NCI-H1417 (cell line): ENCODE measurements at places on chromosomes 2 and 18.

DNA sequence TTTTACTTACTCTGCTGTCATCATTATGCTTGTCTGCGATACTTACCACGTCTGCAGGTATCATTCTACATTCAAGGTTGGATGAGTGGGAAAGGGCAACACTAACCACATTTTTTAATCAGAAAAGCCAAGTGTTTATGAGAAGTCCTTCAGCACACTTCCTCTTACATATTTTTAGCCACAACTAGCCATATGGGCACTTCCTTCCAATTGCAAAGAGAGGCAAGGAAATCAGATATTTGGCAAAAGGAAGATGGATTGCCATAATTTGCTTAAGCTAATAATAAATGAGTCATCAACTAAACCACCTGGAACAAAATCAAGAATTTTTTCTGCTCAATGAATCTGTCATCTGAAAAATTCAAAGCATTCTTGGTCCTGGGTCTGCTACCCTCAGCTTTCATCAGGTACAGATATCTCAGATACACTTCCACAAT is 16.7 kb upstream of the MRO start:
- DNase-seq: peak; percentile 67

- no peak for DNase-seq
Measured at GRCh38 chr2:132429941-132430573, 13.5 kb downstream of the GPR39 start.

GRCh38 chr2:186484062-186484735 is 1.9 kb upstream of the ZC3H15 start:
- no peak for DNase-seq

DNA sequence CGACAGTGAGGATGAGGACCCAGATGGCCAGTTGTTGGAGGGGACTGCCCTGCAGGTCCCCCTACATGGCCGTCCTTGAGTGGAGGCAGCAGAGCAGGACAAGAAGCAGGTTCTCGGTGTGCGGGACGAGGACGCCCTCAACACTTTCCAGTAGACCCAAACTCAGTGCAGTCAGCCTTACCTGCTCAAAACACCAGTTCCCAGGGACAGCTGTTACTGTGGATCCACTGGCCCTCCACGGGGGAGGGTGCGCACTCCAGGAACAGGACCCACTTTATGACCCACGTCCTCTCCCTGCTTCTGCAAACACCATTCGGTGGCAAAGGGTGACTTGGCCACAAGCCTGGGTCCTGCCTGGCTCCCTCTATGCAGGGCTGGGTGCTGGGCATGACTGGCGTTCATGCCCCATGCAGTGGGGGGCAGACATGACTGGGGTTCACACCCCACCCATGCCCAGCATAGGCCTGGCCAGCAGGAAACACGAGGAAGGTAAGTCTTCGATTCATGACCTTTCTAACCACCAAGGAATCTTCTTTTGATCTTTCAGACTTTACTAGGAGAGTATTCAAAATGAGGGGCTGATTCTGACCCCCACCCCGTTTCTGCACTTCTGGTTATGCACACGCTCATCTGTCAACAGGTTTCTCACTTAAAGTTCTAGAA is 233.7 kb downstream of the HDAC4 start:
- DNase-seq: no peak

- no peak for DNase-seq
Measured at GRCh38 chr18:21858544-21858943, 118.0 kb downstream of the MIB1 start.

DNA sequence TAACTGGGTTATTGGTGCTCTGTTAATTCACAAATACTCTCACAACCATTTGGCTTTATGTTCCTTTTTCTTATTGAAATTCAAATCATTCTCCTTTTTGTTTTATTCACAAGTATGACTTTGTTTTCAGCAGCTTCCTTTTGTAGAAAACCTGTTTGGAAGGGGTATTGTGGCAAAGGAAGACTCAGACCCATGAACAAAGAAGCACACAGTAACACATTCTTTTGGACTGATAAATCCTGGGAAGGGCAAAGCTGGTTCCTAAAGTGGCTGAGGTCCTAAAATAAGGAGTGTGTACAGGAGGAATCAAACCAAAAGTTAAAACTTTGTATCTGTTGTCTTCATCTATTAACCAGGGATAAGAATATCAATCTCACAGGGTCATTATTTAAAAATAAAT is 374.7 kb upstream of the FIGN start:
- no peak for DNase-seq

DNA sequence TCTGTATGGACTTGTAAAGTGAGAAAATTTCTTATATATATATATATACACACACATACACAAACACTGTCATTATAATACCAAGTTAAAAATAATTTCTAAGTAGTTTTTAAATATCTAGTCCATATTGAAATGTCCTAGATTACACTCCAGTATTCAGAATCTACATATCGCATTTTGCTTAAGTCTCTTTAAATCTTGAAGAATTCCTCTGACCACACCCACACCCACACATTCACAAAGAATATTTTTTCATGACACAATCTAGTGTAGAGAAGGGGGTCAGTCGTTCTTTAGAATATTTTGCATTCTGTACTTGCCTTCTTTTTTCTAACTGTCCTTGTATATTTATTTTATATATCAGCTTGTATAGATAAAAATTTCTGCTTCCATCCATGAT is 509.7 kb downstream of the CCDC85A start:
- no peak for DNase-seq

- DNase-seq: no peak
Measured at GRCh38 chr2:15145919-15146318, 415.2 kb downstream of the NBAS start.

DNA sequence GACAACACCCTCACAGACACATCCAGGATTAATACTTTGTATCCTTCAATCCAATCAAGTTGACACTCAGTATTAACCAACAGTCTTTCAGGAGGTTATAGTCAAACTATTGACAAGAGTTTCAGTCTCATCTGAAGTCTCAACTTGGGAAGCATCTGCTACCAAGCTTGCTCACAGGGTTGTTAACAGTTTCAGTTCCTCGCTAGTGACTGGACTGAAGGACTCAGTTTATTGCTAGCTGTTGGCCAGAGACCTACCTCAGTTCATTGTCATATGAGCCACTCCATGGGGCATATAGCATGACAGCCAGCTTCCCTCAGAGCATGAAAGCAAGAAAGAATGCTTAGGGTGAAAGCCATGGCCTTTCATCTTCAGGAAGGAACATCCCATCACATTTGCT is 228.6 kb downstream of the EPHA4 start:
- no peak for DNase-seq

- no peak for DNase-seq
Measured at GRCh38 chr2:149765636-149766035, 178.1 kb upstream of the MMADHC start.

DNA sequence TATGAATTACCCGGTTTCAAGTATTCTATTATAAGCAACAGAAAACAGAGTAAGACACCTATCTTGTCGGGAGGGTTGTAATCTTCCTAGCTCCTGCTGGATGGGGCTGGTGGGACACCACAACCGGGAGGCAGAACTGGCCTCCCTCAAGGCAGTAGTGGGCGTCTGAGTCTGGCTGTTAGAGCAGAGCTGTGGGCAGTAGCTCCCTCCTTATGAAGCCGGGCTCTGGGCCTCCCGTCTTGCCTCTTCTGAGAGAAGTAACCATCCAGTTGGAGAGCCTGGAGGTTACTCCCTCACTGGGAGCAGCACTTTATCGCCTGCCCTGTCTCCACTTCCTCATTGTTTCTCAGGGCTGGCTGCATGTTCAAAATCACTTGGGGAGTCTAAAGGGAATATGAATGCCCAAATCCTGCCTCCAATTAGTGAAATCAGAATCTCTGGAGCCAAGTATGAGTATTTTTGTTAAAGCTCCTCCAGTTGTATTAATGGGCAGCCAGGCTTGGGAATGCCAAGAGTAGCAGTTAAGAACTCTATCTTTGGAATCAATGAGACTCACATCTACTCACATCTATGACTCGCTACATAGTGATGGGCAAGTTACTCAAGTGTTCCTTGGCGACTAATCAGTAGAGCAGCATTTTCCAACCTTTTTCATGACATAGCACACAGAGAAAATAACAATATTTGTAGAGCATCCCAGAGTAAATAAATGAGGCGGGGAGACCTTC is 27.3 kb upstream of the NRP2 start:
- DNase-seq: no peak

DNA sequence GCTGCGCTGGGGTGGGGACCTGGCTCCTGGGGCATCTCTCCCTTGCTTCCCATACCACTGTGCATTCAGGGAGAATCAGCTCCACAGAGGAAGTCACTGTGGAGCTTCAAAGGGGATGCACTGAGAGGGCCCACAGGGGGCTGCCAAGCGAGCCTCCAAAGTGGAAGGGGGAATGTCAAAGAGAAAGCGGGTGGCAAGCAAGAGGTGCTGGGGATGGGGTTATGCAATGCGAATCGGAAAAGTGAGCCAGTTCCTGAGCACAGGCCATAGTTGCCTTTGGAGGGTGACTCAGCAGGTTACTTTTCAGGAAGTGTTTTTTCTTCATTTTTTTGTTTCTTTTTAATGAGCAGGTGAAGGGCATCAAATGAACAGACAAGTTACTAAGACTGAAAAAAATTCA is 17.6 kb downstream of the PMAIP1 start:
- no peak for DNase-seq

- no peak for DNase-seq
Measured at GRCh38 chr18:8762968-8763367, 57.6 kb downstream of the MTCL1 start.

GRCh38 chr2:119826370-119826961 is 66.7 kb downstream of the PTPN4 start:
- no peak for DNase-seq

GRCh38 chr2:108184419-108184818 is 55.3 kb upstream of the SULT1C3 start:
- DNase-seq: peak; percentile 58

GRCh38 chr18:32289483-32290075 is 99.7 kb downstream of the MEP1B start:
- DNase-seq: peak; percentile 67

GRCh38 chr2:174692256-174692919 is 71.9 kb downstream of the CHRNA1 start:
- no peak for DNase-seq

- no peak for DNase-seq
Measured at GRCh38 chr2:165126244-165126643, 77.6 kb downstream of the SCN3A start.

DNA sequence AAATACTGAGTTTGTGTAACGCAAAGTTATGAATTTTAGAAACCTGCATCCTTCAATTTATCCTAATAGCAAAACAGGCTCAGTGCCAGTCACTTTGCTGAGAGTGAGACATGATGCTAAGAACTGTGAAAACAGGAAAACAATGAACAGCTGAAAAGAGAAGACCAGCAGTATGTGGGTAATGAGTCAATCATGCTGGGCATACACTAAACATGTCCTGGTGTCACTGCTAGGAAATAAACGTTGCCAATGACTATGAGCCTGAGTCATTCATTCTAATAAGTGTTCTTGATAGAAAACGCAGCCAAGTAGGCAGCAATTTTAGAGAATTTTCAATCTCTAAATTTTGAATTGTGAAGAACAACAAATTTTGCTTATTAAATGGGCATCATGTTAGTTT is 237.3 kb downstream of the GALR1 start:
- no peak for DNase-seq

DNA sequence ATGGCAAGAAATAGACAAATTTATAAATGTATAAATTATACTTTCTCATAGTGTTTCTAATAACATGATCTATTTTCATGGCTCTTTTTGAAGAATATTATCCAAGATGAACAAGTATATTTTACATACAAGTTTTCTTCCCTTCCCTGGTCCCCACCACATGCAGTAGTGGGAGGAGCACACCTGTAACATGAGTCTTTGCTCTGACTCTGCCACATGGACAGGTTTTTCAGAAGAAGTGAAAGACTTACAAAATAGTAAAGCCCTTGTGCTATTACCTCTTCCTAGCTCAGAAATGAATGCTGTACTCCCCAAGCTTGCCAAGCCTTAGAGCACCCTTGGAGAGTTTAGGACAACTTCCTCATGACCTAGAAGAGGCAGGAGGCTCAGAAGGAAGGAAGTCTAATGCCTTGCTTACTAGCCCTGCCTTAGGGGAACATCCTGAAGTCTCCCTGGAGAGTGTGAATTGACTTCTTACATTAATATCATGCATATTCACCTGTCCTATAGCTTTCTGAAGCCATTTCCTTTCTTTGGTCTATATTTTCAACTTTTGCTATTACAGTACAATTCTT is 18.4 kb downstream of the MXD1 start:
- DNase-seq: no peak

DNA sequence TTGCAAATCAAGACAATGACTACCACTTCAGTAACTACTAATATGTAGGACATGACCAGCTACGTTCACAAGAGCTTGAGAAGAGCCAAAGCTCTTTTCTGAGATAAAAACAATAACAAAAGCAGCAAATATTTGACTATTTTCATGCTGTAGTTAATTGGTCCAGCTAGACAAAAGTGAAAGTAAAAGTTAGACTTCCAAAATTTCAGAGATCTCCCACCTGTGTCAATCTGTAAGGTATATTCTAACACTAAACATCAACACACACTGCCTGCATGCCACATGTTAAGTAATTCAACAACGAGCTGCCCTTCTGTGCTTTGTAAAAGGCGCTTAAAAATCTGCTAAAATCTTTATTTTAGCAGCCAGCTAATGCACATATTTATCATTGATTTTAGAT is 185.9 kb downstream of the SLC39A10 start:
- DNase-seq: no peak

GRCh38 chr2:133557614-133558013 is 10.6 kb downstream of the NCKAP5 start:
- DNase-seq: no peak

GRCh38 chr18:10020171-10020570 is 106.4 kb downstream of the VAPA start:
- DNase-seq: peak; percentile 87

DNA sequence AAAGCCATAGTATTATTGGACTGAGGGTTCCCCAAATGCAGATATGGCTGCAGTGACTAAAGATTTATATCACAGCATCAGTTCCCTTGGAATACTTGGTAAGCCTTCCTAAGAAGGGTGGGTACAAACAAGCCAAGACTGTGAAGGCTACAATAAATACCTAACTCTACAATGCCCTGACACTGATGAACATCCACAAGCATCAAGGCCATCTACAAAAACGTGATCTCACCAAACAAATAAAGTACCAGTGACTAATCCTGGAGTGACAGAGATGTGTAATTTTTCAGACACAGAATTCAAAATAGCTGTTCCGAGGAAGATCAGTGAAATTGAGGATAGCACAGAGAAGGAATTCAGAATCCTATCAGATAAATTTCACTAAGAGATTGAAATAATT is 254.5 kb downstream of the PARD3B start:
- no peak for DNase-seq

- DNase-seq: no peak
Measured at GRCh38 chr2:73177645-73178255, 24.6 kb upstream of the NOTO start.

DNA sequence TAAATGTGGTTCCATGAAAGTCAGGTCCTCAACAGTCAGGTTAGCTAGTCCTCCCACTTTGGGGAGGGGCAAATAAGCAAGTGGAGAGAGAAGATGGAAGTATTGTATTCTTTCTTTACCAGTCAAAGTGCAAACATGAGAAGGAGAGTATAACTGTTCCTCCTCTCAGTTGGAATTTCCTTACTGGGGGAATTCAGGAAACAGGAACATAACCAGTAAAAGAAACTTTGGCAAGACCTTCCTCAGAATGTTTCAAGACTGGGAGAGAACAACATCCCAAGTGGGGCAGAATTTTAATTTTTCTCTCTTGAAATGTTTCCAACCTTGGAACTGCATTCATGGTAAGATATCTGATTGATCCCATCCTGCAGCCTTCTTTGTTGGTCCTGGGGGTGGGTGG is 552.4 kb upstream of the TNP1 start:
- DNase-seq: no peak
